ENCODE measurements at places on chromosomes 7 and 10.

DNA sequence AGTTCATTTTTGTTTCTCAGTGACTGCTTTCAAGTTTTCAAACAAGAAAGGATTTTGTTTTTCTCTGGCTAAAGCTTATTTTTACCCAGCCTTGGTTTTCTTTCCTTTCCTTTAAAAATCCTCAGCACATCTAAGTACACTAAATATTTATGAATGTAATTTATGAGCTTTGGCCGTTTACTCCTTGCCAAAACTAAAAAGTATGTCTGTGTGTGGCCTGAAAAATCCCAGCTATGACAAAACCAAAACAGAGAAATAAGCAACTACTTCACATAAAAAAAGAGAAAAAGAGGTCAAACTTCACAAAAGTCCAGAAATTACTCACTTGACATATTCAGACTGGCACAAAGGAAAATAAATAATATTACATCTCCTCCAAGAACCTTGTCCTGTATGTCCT, 365.1 kb upstream of the NFE2L3 start:
- DNase-seq, result no peak

GRCh38 chr7:6359021-6359420, 86.6 kb upstream of the CYTH3 start:
- no peak for DNase-seq

GRCh38 chr7:131241386-131241785, 86.3 kb upstream of the MKLN1 start:
- no peak for DNase-seq

- DNase-seq, result no peak
Measured at GRCh38 chr10:114071178-114071577, 27.5 kb downstream of the ADRB1 start.

DNA sequence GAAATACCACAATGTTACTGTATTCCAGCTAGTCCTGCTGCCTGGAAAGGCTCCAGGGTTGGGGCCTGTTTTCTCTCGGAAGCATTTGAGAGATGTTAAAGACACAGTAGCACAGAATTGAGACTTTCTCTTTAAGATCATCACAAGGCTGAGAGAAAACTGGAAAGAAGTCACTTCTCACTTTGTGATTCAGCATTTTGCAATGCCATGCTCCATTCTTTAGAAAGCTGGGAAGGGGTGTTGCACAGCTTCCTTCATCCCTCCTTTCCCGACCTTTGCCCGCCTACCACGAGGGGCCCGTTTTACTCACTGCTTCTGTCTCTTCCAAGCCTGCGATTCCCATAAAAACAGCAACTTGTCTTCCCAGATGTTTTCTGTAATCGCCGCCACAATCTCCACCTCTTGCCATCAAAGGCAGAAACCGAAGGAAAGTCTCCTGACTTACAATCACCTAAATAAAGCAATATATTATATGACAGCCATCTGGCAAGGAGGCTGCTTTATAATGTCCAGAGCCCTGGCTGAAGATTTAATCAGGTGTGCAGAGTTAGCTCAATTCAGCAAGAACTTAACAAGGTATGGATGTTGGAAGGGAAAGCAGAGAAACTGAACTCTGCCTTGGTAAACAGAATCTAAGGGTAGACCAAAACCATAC, 18.9 kb downstream of the NOD1 start:
- DNase-seq, result peak; percentile 45

All from NCI-H460 (cell line).